ENCODE measurements at places on chromosomes 16 and 17. TPM values are rescaled to one million over a fixed set of nuclear protein-coding genes. Genes with fewer than 3 reads are reported as not detected.

LHX1 gene
- not detected for total RNA-seq

PARD6A gene
- 7.9 TPM for total RNA-seq

NFATC3 gene
- total RNA-seq = 94.5 TPM

CSH2 gene
- total RNA-seq = 4.0 TPM

PGAP3 gene
- 28.8 TPM for total RNA-seq

ENPP7 gene
- not detected for total RNA-seq

PRCD gene
- not detected for total RNA-seq

GRCh38 chr16:49528060-49528865 lies 154.7 kb downstream of the C16orf78 start:
- no peak for DNase-seq
- H3K27me3 ChIP-seq = peaks cover 22% of the 10 kb centered on the region
- H3K4me3 ChIP-seq = peak overlapping the region; percentile 63
- H3K27ac ChIP-seq = no peak overlapping the region
- peaks cover 2% of the 10 kb centered on the region for H3K4me1 ChIP-seq

DNA sequence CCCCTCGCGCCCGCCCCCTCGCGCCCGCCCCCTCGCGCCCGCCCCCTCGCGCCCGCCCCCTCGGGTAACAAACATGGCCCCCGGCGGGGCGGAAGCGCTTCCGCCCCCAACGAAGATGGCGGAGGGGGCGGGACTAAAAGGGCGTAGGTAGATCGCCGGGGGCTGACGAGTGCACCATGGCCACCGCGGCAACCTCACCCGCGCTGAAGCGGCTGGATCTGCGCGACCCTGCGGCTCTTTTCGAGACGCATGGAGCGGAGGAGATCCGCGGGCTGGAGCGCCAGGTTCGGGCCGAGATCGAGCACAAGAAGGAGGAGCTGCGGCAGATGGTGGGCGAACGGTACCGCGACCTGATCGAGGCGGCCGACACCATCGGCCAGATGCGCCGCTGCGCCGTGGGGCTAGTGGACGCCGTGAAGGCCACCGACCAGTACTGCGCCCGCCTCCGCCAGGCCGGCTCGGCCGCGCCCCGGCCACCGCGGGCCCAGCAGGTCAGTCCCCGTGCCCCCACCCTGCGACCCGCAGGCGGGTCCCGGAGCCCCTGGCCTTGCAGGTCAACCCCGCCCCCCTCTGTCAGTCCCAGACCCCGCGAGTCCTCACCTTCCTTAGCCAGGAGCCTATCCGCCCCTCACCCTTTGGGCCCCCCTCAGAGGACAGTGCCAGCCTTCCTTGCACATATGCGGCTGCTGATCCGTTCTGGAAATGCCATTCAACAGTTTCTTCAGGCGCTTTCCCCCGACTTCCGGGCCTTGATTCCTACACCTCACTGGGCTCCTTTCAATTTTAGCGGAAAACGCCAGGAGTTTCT lies at the start of gene COG1:
Gene COG1 (plus strand): TSS at position 162 of the 808 bp plus-strand sequence. CDS start 15 bp downstream, at position 177.
- H3K27me3 ChIP-seq = no peaks in the 10 kb centered on the region
- peak within 1 kb of the TSS; percentile 97 for H3K4me3 ChIP-seq
- peaks cover 30% of the 10 kb centered on the region for H3K4me1 ChIP-seq
- H3K27ac ChIP-seq = peak within 1 kb of the TSS; percentile 93
- peak; percentile 86 for DNase-seq
- H3K36me3 ChIP-seq = peaks cover 11% of the 10 kb centered on the region

DNA sequence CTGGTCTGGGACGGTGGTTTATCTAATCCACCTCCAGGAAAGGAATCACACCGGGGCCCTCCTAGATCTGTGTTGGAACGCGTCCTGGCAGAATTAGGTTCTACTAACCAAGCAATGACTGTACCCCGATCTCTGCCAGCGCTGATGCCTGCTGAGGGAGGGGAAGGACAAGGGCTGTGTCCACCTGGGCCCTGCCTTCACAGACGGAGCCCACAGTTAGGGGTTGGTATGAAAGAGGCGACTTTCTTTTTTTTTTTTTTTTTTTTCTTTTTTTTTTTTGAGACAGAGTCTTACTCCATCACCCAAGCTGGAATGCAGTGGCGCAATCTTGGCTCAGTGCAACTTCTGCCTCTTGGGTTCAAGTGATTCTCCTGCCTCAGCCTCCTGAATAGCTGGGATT lies 9.9 kb upstream of the KRT19 start:
- peaks cover 4% of the 10 kb centered on the region for H3K4me1 ChIP-seq
- no peaks in the 10 kb centered on the region for H3K36me3 ChIP-seq
- H3K27ac ChIP-seq = no peak overlapping the region
- H3K4me3 ChIP-seq = no peak overlapping the region
- H3K27me3 ChIP-seq = peaks cover 34% of the 10 kb centered on the region
- no peak for DNase-seq

DNA sequence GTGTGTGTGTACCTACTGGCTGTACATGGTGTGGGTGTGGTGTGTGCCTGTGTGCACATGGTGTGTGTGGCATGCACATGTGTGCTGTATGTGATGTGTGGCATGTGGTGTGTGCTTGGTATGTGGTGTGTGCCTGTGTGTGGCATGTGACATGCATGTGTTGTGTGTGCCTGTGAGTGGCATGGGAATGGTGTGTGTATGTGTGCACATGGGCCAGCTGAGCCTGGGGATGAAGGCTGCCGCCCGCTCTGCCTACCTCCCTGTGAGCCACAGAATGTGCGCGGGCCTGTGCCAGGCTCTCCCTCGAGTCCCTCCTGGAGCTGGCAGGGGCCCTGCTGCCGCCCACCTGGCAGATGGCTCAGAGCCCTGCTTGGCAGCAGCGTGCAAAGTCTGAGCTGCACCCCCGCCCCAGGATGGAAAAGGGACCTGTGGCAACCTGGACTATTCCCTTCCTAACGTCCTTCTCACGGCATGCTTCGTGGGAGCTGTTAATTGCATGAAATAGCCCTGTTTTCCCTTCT lies 9.3 kb downstream of the PRSS27 start:
- H3K36me3 ChIP-seq = no peaks in the 10 kb centered on the region
- DNase-seq = no peak
- no peaks in the 10 kb centered on the region for H3K27me3 ChIP-seq
- peaks cover 4% of the 10 kb centered on the region for H3K4me1 ChIP-seq

DNA sequence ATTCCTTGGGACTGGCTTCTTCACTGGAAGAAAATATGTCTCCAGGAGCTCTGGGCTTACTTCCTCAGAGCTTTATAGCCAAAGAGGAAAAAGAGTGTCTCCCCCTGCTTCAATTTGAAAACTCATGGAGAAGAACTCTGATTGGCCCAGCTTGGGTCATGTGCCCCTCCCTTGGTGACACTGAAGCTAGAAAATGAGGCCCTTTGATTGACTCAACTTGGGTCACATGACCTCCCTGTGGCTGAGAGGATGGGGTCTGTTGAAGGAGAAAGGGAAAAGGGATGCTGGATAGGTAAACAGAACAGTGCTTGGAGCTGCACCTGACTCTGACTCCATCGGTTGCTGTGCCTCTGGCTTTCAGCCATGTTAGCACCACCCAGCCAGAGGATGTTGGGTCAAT lies 70.6 kb upstream of the KSR1 start:
- no peak overlapping the region for H3K27ac ChIP-seq
- no peak for DNase-seq
- peaks cover 9% of the 10 kb centered on the region for H3K4me1 ChIP-seq
- H3K27me3 ChIP-seq = peaks cover 14% of the 10 kb centered on the region
- H3K36me3 ChIP-seq = peaks cover 2% of the 10 kb centered on the region

GRCh38 chr16:26391833-26392232 lies 674.9 kb upstream of the C16orf82 start:
- no peak overlapping the region for H3K4me3 ChIP-seq
- peaks cover 4% of the 10 kb centered on the region for H3K27me3 ChIP-seq
- no peak for DNase-seq
- no peak overlapping the region for H3K27ac ChIP-seq
- no peaks in the 10 kb centered on the region for H3K36me3 ChIP-seq

DNA sequence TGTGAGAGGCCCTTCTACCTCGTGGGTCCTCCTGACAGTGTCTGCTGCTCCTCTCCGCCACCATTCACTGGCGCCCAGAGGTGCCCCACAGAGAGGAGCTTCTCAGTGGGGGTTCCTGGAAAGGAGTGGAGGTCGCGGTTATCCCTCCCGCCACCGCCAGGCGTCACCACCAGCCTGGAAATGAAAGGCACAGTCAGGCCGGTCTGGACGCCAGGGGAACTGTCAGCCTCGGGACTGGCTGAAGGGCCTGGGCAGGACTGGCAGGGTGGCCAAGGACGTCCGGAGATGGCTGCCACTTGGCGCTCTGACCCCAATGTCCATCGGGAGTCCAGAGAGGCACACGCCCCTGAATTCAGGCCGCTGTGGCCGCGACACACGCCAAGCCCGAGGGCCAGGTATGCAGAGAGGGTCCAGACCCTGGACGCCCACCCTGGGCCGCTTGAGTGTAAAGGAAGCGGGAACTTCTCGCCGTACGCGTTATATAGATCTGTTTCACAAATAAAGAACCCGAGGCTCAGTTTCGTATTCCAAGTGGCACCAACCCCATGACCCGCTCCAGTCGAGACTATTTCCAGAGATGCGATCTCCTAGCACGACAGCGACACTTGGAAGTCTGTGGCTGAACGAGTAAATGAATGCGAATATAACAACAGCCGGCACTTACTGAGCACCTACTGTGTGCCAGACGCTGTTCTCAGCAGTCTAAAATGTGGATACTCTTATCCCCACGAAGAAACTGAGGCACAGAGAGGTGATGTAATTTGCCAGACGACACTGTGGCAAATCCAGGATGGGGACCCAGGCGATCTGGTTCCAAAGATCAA lies 7.6 kb upstream of the NXPH3 start:
- DNase-seq = peak; percentile 75
- no peaks in the 10 kb centered on the region for H3K36me3 ChIP-seq
- H3K27me3 ChIP-seq = peaks cover 18% of the 10 kb centered on the region
- H3K4me1 ChIP-seq = peaks cover 21% of the 10 kb centered on the region

- H3K4me3 ChIP-seq = peak overlapping the region; percentile 86
- H3K27ac ChIP-seq = no peak overlapping the region
- H3K27me3 ChIP-seq = peaks cover 50% of the 10 kb centered on the region
- no peak for DNase-seq
- H3K36me3 ChIP-seq = peaks cover 10% of the 10 kb centered on the region
Measured at GRCh38 chr16:80932708-80933095, 74.0 kb downstream of the CMC2 start.

DNA sequence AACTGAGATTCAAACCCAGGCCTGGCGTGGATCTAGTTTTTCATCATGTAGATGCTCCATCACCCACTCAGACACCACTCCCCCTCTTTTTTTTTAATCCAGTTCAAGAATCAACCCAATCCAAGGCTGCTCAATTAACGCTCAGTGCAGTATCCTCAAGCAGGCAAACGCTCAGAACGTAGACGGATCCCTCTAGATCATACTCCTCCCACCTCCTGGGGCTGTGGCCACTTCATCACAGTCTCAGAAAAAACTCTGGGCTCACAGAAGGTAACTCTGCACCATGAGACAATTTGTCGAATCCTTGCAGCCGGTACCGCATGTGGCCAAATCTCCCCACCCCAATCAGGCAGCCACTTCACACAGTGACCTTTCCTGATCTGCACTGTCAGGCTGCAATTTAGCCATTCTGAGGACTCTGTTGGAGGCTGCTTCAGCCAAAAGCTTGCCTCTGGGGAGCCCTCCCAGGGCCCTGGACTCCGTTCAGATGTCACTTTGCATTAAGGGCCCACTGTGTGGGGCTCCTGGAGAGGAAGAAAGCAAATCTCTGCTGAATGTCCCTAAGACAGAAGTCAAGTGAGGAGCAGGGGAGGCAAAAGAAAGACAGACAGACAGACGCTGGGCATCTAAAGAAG lies 183.5 kb downstream of the XYLT1 start:
- DNase-seq = no peak
- H3K36me3 ChIP-seq = no peaks in the 10 kb centered on the region
- H3K27ac ChIP-seq = peak overlapping the region; percentile 67
- no peak overlapping the region for H3K4me3 ChIP-seq
- H3K27me3 ChIP-seq = no peaks in the 10 kb centered on the region

DNA sequence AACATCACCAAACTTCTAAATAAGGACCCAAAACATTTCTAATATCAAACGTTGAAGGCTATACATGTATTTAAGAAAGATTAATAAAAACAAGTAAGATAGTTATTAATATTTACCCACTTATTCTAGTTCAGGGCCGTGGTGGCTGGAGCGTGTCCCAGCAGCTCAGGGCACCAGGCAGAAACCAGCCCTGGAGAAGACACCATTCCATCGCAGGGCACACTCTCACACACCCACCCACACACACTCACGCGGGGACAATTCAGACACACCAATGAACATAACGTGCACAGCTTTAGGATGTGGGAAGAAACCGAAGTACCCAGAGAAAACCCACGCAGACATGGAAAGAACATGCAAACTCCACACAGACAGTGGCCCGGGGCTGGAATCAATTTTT lies 13.5 kb downstream of the C17orf67 start:
- H3K4me1 ChIP-seq = peaks cover 14% of the 10 kb centered on the region
- no peak overlapping the region for H3K4me3 ChIP-seq
- H3K36me3 ChIP-seq = peaks cover 3% of the 10 kb centered on the region
- no peaks in the 10 kb centered on the region for H3K27me3 ChIP-seq

DNA sequence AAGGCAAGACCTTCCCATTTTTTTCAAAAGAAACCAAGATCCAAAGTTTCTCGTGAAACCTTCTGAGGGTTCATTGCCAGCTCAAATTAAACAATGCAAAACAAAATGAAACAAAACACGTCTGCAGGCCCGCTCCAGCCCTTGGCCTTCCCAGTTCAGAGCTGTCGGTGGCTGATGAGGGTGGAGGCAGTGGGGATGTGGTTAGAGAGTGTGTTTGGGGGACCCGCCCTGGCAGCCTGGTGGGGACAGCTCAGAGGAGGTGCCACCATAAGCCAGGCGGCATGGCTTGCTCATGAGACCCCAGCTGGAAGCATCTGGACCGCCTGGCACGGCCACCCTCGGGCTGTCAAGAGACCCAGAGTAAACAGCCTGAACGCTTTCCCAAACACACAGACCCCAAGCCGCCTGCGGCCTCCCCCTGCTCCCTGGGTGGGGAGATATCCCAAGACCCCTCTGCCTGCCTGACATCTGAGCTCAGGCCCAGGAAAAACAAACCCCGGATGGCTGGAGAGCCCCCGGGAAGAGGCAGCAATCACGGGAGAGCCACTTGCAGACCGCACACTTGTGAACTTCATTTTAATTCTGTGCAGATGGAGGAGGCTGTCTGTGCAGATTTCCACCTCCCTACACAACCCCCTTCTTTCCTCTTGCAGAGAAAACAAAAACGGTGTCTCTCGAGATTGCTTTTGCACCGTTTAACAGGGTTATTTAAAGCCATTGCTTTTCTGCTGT lies 35.4 kb upstream of the LITAF start:
- peaks cover 42% of the 10 kb centered on the region for H3K4me1 ChIP-seq
- DNase-seq = peak; percentile 14
- no peaks in the 10 kb centered on the region for H3K36me3 ChIP-seq
- no peaks in the 10 kb centered on the region for H3K27me3 ChIP-seq

- H3K4me3 ChIP-seq = no peak overlapping the region
- peaks cover 2% of the 10 kb centered on the region for H3K36me3 ChIP-seq
- H3K27me3 ChIP-seq = peaks cover 39% of the 10 kb centered on the region
- H3K27ac ChIP-seq = no peak overlapping the region
- no peak for DNase-seq
- H3K4me1 ChIP-seq = peaks cover 3% of the 10 kb centered on the region
Measured at GRCh38 chr17:30579610-30580315, 102.6 kb downstream of the GOSR1 start.

- H3K4me3 ChIP-seq = peak overlapping the region; percentile 90
- DNase-seq = no peak
- H3K36me3 ChIP-seq = no peaks in the 10 kb centered on the region
- peak overlapping the region; percentile 86 for H3K27ac ChIP-seq
- H3K27me3 ChIP-seq = no peaks in the 10 kb centered on the region
Measured at GRCh38 chr16:3023415-3023668, 400 bp downstream of the HCFC1R1 start.

GRCh38 chr17:66776999-66777688 lies 57.8 kb upstream of the CACNG5 start:
- no peak overlapping the region for H3K27ac ChIP-seq
- peaks cover 10% of the 10 kb centered on the region for H3K36me3 ChIP-seq
- H3K4me1 ChIP-seq = peaks cover 2% of the 10 kb centered on the region
- no peaks in the 10 kb centered on the region for H3K27me3 ChIP-seq
